COR-L47 (cell line): ENCODE measurements at places on chromosomes 7 and 10.

DNA sequence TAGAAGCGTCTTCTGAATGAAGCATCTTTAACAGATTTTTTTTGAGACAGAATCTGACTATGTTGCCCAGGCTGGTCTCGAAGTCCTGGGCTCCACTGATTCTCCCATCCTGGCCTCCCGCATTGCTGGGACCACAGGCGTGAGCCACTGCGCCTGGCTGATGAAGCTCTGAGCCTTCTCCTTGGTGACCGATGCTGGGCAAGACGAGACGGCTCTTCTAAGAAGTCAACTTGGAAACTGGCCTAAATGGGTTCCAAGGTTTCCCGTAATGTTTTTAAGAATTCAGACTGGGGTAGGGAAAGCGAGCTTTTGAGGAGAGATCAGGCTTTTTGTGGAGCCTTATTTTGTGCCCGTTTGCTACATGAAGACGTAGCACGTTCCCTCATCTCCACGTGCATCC is 224.5 kb downstream of the ZMYND11 start:
- DNase-seq: no peak

DNA sequence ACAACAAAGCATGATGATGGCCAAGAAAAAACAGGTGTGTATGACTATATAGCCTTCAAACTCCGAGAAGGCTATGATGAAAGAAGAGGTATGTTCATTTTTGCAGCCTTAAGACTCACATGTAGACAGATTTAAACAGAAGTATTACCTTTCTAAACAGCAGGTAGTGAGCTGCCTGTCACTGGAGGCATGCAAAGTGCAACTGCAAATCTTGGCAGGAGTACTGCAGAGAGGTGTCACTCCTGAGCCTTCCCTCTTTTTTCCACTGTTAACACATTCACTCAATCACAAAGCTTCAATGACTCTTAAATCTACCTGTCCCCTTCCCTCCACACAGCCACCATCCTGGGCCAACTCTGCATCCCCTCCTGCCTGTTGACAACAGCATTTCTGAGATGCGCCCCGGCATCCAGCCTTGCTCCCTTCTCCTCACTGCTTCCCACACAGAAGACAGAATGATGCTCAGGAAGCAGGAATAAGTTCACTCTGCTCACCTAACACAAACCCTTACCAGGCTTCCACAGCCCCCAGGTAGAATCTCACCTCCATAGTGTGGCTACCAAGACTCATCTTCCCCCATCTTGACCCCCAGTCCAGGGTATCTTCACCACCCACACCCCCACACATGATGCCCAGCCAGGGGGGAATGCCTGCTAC is 161.9 kb upstream of the ZMIZ1 start:
- no peak for DNase-seq

DNA sequence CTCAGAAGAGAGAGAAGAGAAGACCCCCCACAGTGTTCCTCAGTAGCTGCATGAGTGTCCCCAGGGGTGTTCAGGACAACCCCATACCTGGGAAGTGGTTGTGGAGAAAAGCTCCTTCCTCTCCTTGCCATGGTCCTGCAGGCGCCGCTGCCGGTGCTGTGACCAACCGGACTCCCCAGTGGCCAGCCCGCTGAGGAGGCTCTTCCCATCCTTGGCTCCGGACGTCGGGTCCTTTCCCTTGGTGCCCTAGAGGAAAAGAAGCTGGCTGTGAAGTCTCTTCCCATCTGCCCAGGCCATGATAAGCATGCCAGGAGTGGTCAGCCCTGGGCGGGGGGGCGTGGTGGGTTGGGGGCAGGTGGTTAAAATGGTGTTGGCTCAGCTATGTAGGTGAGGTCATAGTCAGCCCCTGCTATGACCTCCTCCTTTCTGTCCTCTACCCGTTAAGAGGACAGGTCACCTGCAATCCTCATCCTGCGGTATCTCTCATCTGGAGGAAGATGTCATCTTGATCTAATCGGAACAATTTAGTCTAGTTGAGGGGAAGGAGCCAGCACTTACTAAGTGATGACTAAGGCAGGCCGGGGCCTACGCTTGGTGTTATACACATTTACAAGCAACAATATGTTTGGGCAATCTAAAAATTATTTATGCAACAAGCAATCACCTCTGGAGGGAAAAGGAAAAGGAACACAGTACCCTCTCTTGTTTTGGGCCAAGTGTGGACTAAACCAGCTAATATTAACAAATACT is 13.2 kb downstream of the WDR91 start:
- no peak for DNase-seq

DNA sequence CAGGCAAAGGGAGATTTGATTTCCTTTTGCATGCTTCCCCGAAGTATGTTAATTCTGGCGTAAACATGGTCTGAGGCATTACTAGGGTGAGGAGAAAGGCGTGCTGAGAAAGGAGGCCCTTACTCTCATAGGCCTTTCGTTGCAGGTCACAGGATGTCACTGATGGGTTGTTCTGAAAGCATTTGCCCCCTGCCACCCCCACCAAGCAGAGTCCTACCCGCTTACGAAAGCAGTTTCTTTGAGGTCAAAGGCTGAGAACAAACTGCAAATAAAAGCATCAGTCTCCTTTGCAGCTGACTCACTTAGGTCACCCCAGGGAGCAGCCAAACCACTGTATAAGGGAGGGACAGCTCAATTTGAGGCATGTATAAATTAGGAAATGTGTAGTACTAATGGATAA is 57.1 kb downstream of the BPGM start:
- no peak for DNase-seq

- no peak for DNase-seq
Measured at GRCh38 chr10:30509508-30509907, 75.5 kb downstream of the MAP3K8 start.

DNA sequence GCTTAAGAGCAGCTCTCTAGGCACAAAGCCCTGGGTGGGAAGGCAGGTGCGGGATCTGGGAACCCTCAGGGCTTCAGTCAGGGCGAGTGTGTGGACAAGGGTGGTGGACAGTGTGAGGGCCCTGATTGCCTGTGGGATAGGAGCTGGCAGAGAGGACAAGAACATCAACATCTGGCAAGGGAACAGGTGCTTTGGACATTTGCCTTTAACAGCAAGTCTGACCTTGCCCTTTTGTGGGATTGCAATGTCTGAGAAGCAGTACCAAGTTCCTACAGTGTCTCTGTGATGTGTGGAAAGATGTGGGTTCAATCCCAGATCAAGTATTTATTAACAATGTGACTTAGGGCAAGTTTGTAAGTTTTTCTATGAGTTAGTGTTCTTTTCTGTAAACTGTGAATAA is 46.7 kb downstream of the TFAM start:
- DNase-seq: no peak

DNA sequence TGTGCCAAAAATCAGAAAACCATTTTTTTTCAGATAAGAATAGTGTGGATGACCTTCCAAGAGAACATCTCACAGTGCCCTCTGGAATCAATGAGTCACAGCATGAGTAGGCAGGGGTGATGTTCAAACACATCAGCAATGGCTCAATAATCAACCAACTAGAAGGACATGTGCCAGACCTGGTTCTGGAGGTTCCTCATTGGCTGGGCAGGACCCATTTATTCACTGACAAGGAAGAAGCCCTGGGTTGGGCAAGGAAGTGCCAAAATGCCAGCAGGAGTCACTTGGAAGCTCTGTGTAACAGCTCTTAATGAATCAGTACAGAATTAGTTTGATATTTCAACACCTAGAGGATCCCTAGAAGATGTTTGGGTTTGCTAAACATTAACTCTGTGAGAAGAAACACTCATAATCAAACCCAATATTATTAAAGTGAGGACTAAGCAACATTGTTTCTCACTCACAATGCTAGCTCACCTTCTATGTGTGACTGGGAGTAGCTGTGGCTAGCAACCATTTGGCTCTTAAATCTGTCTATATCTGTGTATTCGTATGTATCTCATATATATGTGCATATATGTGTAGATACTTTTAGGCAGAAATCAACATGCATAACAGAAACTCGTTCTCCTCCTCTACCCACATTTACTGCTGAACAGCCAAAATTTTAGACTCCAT is 72.3 kb upstream of the APBB1IP start:
- DNase-seq: no peak

- no peak for DNase-seq
Measured at GRCh38 chr7:51240868-51241267, 75.7 kb downstream of the COBL start.

GRCh38 chr7:129225931-129226572 is 1.2 kb downstream of the AHCYL2 start:
- DNase-seq: no peak

GRCh38 chr10:48497780-48498770 is 106.8 kb downstream of the ARHGAP22 start:
- DNase-seq: no peak

DNA sequence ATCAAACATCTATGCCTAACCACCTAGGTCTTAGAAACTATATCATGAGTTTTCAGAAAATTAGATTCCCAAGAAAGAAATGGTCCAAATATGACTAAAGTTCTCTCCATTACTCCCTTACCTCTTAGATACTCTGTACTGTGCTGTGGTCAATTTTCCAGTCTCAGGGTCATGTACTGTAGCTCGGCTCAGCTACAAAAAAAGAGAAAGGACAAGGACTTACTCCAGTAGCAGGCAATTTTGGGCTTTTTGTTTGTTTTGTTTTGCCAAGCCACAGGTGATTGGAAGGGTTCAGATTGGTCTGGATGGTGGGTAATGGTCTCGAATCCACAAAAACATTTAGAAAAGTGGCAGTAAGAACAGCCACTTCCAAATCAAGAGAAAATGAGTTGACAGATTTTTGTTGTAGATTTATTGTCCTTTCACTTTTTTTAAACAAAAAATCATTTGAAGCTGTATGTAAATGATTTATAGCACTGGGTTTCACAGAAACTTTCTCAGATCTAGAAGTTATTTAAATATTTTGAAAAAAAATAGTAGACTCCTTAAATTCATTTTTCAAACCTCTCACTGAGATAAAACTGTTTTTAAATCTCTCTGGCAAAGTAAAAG is 52.8 kb downstream of the P4HA1 start:
- no peak for DNase-seq

- DNase-seq: no peak
Measured at GRCh38 chr10:75980419-75981002, 549.1 kb downstream of the LRMDA start.

DNA sequence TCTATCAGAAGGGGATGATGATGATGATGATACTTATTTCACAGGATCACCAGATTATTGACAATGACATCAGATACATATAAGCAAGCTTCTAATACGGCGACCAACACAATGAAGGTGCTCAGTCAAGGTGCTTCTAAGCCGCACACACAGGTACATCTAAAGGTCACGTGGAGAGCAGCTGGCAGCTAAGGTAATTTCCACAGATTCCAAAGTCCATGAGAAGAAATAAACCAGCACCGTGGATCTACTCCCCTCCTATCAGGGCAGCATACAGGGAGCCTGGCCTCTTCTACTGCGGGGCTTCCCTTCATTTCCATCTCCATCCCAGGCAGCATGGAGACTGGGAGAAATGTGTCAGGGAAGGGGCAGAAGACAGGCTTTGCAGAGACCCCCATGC is 37.5 kb downstream of the DENND11 start:
- no peak for DNase-seq

- no peak for DNase-seq
Measured at GRCh38 chr7:127798769-127799372, 146.9 kb downstream of the SND1 start.

DNA sequence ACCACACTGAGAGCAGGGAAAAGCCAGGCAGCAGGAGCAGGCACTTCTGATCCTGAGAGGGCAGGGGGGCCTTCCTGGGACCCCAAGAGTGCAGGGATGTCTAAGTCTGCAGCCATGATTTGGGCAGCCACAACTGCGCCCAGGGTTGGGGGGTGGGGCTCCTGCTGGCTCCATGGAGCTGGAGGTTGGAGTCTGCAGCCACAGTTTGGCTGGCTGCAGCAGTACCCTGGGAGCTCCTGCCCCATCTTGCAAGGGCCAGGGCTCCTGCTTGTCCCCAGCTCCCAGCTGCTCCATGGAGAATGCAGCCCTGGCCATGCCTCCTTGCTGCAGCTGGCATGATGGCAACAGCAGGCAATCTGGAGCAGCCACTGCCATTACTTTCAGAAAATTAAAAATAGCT is 679.7 kb upstream of the LRRTM3 start:
- no peak for DNase-seq

GRCh38 chr7:131550846-131551245 is 5.6 kb downstream of the PODXL start:
- no peak for DNase-seq

- DNase-seq: no peak
Measured at GRCh38 chr10:84706875-84707274, 378.5 kb downstream of the CCSER2 start.

DNA sequence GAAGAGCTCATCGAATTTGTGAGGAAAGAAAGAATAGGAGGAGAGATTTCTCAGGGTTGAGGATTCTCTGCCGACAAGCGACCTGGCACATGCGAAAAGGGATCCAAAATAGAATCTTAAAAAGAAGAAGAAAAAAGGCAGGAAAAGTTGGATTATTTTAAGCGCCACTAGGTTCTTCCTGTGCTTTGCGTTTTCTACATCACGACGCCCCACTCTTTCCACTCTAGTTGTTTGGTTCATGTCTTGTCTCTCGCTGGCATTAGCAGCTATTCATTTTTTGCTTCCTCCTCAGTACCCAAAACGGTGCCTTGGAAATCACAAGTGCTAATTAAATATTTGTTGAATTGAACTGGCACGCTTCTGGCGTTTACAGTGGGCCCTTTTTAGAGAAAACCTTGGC is 674 bp upstream of the FRA10AC1 start:
- no peak for DNase-seq
